ENCODE measurements at places on chromosomes 11 and 22.

GRCh38 chr11:111539426-111540113 is 950 bp upstream of the LAYN start:
- no peak for DNase-seq

GRCh38 chr11:117220999-117221774 is 10.7 kb downstream of the PCSK7 start:
- DNase-seq = no peak

GRCh38 chr22:39348909-39349505 is 784 bp upstream of the SYNGR1 start:
- DNase-seq = no peak

DNA sequence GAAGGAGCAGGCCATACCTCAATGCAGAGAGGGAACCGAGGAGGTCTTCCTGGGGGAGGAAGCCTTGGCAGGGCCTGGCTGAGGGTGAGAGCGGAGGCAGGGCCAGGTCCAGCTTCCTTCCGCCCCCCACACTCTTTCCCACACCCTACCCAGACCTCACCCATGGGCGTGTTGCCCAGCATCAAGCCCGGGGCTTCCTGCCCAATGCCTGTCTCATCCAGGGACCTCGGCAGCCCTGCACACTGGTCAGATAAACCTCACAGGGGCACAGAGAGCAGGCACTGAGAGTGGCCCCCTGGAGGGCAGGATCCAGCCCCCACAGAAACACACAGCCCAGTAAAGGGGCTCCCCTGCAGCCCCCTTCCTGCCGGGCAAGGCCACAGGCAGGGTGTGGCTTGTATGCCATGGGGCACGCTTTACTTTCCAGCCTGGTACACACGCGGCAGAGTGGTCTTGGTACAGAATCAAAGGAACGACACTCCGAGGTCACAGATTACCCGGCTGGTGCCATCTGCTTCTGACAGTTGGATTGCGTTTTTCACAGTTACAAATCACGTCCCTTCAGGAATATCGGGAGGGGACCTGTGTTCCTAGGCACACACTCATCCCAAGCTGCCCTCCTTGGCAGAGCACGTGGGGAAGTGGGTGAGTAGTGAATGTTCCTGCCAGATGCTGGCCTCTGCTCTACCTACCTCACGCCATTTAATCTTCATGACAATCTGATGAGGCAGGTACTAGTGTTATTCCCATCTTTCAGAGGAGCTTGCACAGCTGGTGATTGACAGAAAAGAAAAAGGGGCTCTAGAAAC is 20.0 kb upstream of the CD5 start:
- DNase-seq = no peak

DNA sequence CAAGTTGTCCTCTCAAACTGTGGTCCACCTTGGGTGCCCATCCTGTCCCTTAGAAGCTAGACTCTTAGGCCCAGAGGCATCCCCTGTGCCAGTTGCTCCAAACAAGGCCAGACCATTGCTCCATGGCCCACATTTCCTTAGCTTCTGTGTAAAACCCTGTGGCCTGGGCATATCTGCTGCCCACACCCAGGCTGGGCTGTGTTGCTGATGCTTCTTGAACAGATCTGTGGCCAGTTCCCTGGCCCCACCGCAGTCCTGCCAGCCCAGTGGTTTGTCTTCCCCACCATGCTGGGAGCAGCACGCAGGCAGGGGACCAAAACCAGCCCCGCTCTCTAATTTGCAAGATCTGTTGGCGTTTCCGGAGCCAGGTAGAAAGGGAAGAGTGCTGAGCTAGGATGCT is 72.2 kb downstream of the CSNK2A3 start:
- DNase-seq = no peak

DNA sequence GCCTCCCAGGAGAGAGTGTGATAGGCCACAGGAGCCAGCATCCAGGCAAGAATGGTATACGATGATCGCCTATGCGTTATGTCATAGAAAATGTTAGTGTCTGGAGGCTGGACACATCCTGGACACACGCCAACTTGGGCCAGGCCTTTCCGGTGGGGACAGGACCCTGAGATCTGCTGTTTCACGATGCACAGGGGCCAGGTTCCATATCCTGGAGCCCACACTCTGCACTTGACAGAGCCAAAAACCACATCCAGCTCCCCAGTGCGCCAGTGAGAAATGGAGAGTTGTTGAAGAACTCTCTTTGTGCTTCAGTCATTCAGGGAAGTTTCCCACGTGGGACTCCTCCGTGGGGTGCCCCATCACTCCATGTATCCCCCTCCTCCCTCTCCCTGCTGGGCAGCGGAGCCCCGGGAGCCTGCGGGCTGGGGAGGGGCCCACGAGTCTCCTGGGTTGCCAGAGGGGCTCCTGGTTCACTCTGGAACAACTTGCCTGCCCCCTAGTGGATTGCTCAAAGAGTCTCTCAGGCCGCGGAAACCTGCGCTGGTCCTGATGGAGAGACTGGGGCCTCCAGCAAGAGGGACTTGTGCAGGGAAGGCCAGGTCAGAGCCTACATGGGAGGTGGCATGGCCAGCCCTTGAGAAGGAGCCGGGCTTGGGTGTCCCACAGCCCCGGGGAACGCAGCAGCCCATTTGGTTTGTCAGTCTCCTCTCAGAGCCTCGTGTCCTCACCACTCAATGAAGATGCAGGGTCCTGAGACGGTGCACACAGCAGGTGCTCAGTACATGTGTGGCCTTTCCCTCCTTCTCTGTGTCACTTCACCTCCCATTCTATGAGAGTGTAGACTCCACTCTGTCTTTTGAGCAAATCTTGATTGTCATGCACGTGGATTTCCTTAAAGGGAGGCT is 10.2 kb upstream of the LRRC32 start:
- DNase-seq = peak; percentile 75

GRCh38 chr22:37345863-37346504 is 63.7 kb downstream of the CYTH4 start:
- peak; percentile 58 for DNase-seq

DNA sequence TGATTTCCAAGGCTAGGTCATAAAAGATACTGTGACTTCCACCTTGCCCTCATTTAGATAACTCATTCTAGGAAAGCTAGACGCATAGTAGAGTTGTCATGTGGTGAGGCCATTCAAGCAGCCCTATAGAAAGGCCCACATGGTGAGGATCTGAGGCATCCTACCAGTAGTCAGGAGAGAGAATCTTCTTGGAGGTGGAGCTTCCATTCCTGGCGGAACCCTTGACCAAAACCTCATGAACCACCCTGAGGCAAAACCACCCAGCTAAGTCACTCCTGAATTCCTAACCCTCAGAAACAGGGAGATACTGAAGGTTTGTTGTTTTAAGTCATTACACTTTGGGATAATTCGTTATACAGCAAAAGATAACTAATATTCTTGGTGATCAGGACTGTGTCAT is 2.9 kb upstream of the HDHD5 start:
- DNase-seq = peak; percentile 47

DNA sequence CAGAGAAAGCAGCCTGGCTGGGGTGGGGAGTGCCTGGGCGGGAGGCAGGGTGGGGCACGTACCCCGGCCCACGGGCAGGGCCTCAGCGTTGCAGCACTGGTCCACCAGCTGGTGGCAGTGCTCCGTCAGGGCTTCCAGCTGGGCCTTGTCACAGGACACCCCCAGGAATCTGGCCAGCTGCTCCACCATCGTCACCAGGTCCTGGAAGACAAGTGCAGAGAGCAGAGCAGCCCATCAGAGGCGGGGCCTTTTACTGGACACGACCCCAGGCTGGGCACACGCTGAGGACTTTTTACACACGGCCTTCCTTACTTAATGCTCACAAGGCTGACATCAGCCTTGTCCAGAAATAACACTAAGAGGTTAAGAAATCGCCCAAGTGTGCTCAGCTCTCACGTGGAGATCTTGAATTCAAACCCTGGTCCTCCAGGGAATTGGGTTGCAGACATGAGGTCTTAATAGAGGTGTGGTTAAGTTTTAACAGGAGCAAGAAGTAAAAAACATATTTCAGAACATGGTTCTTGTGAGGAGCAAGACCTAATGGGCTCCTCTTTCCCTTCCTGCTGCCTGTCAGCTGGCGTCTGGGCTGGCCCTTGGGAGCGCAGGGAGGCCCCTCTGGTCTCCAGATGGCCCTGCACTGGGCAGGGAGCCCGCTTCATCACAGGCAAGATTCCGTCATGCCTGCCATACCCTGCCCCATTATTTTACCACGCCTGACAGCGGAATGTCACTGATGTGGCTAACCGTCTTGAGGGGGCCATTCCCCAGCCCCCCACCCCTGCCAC is 17.1 kb upstream of the EFCAB6 start:
- DNase-seq = no peak

DNA sequence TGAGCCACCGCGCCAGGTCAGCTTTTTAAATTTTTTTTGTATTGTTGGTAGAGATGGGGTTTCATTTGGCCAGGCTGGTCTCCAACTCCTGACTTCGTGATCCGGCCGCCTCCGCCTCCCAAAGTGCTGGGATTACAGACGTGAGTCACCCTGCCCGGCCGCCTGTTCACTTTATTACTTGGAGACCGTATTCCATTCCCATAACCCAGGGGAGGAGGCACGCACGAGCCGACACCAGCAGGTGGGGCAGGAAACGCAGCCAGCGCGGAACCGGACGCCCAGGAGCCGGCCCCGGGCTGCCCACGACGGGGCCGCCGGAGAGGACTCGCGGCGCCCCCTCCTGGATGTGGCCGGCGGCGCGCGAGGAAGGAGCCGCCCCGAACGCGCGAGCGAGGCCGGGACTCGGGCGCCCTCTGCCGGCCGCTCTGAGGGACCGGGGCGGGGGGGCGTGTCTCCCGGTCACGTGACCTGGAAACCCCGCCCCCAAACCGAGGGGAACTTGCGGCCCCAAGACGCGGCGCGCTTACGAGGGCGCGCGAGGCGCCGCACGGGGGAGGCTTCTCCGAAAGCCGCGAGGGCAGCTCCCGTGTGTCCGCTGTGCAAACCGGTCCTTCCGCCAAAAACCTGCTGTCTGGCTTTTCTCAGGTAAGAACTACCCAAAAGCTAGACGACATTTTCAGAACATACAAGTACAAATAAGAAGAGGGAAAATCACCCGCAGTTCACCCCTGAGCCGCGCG is 11.6 kb upstream of the RNH1 start:
- DNase-seq = peak; percentile 98

- no peak for DNase-seq
Observed at GRCh38 chr22:20430101-20430719, 7.4 kb downstream of the SCARF2 start.

GRCh38 chr11:26095340-26095739 is 236.6 kb upstream of the ANO3 start:
- no peak for DNase-seq

DNA sequence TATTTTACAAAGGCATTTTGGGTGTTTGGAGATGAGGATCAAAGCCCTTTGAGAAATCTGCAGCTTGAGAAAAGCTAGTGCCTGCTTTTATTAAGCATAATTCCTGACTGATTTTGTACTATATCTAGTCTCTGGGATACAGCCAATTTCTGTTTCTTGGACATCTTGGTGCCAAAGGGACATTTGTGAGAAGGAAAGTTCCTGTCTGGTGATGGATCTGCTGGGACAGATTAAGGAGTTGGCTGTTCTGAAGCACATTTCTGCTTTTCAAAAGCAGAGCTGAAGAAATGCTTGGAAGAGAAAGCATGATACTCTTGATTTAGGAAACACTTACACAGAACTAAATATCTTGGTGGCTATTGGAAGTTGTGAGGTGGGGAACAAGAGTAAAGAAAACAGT is 254.6 kb upstream of the CCDC90B start:
- no peak for DNase-seq

GRCh38 chr11:9893474-9893873 is 229.6 kb downstream of the SWAP70 start:
- DNase-seq = no peak
